ENCODE measurements at places on chromosomes 2 and 18.

- DNase-seq = no peak
Measured at GRCh38 chr2:109391243-109391642, 222.5 kb downstream of the SEPTIN10 start.

GRCh38 chr2:189466656-189467055 is 25.4 kb downstream of the WDR75 start:
- DNase-seq = no peak

DNA sequence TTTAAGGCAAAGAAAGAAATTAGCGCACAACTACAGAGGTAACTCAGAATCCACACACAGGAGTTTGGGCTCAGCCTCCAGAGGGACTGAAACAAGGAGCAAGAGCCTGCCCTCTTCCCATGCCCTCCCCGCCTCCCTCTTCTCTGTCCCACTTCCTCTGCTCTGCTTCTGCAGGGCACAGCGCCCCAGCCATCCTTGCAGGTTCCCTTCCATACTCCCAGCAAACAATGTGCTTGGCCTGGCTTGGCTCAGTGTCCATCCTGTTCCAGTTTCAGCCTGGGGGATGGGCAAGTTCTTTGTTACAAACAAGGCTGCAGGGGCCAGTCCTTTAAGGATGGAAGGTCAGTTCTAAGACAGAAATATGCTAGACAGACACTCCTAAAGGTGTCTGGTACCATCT is 133.5 kb downstream of the CDH20 start:
- no peak for DNase-seq

DNA sequence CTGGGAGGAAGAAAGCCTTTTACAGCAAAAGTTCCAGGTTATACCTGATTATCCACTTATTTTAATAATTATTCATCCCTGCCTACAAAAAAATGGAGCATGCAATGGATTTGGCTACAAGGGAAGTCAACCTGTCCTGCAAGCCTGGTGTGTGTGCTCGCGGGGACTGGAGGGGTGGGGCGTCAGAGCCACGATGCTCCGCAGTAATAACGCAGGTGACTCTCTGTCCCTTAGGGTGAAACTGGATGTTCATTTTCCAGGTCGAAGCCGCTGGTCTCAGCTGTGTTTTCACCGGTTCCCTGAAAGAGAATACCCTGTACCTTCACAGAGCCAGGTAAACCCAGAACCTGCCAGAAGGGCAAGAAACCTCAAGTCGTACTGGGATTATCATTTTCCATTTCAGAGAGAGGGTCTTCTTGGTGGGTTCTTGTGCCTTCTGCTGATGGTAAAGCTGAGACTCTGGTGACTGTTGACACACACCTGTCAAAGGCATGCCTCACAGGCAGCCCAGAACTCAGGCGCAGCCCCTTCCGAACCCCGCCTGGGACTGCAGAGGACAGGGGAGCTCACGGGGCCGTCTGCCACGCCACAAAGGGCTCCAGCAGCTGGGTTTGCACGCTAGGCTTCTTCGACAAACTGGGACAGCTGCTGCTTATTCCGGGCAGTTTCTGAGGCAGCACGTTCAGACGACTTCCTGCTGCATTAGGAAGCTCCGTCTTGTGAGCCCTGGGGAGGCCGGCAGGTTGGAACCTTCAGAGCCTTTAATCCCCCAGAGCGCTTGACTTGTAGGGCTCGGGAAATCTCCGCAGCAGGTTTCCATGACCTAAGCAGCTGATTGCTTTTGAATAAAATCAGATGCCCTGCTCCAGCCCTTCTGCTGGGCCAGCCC is 58.6 kb downstream of the KCNG2 start:
- DNase-seq = peak; percentile 33

DNA sequence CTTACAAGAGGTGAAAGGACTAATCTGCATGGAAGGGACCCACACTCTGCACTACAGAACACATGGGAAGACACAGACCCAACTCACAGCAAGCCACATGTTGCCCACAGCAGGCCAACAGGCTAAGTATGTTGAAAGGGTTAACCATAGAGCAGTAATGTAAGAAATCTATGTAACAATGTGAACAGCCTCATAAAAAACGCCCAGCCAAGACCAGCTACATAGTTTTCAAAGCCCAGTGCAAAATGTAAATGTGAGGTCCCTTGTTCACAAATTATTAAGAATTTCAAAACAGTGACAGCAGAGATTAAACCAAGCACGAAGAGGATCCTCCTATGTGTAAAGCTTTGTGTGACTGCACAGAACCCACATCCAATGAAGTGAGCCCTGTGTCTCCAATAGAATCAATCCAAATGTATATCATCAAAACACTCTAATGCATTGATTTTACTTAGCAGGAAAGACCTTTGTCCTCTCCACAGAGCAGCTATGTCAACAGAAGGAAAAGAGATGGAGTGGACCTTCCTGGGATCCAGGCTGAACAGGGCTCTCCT is 210.1 kb downstream of the AGPS start:
- no peak for DNase-seq

GRCh38 chr18:74255131-74255616 is 36.6 kb downstream of the CYB5A start:
- no peak for DNase-seq

GRCh38 chr18:10559553-10560451 is 34.0 kb downstream of the NAPG start:
- DNase-seq = peak; percentile 51

DNA sequence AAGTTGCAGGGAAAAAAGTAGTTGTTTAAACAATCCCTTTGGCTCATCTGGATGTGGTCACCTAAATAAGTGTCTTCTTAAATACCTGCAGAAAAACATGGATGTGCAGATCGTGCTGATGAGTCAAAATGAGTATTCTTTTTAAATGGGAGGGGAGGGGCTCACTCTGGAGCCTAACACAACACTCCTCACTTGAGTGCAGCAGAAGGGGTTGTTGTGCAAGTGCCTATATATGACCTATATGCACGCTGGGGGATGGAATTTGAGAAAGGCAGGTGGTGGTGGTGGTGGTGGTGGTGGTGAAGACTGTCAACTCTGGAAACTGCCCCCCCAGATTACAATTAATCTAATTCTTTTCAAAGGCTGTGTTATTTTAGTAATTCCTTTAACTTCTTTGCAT is 77.9 kb upstream of the FAM124B start:
- DNase-seq = no peak

GRCh38 chr2:84701880-84702279 is 179.0 kb downstream of the TRABD2A start:
- DNase-seq = no peak

DNA sequence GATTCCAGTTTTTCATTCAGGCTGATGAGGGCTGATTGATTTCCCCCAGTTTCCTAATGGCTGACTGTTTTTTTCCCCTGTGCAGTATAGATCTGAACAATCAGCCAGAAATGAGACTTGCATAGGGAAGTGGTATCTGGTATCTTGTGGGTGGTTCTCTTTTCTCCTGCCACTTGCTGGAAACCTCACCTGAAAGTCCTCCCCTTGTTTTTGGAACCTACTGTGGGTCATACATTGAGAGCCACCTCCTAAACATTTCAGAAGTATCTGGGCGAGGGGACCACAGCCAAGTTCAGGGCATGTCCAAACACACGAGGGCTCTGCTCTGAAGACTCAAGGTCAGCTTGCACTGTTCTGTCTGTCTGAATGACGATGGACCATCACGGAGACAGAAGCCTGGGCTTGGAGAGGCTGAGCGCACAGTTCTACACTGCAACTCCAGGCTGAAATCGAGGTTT is 19.3 kb downstream of the ALPK2 start:
- peak; percentile 57 for DNase-seq

DNA sequence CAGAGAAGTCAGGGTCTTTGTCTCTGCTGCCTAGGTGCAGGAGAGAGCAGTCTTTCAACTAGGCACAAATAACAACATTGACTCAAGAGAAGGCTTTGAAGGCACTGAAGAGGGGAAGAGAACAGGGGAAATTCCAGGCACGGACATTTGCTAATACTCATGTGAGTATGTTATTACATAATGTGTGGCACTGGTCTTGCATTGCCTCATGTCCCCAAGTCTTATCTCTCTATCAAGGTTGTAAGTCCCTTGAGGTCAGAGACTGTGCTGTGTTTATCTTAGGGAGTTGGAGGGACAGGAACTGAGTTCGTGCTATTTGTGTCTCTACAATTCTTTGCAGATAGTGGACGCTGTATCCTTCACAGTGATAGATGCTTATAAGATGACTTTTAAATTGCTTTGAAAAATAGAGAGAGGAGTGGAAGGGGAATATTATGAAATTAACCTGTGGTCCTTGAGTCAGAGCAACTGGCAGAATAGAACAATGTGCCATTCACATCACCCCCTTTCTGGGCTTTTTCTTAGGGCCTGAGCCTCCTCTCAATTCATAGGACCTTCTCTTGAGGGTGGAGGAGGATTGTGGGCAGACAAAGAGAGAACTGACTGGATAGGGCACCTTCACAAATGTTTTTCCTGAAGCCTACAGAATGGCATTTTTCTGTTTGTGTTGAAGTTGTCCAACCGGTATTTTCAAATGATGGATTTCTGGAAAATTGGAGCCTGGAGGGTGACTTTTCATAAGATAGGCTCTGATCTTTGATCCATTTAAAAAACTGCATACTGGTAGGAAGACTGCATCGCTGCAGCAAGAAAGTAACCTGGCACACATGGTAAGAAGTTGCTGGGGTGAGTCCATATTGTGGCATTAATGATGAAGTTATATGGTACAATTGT is 96.6 kb upstream of the CXCR4 start:
- no peak for DNase-seq

GRCh38 chr2:233818639-233819621 is 35.4 kb downstream of the HJURP start:
- DNase-seq = no peak

DNA sequence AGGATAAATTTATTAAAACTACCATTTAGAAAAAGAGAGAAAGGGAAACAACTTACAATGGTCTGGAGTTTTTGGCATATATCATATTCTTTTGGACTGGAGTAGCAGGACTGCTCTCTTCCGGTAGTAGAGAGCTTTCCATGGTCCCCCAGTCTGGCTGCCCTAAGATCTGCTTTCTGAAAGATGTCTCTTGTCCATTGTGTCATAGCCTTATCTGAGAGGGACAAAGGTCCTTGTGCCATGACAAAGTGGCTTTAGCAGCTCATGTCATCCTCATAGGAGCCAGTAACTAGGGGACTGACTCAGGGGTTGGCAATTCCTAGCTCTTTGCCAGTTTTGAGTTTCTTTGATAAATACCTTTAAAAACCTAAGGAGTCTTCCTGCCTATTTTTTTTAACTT is 505.5 kb upstream of the ZEB2 start:
- DNase-seq = no peak

- no peak for DNase-seq
Measured at GRCh38 chr2:32572737-32573136, 55.1 kb upstream of the TTC27 start.

GRCh38 chr2:23589739-23590138 is 204.8 kb downstream of the KLHL29 start:
- DNase-seq = no peak

DNA sequence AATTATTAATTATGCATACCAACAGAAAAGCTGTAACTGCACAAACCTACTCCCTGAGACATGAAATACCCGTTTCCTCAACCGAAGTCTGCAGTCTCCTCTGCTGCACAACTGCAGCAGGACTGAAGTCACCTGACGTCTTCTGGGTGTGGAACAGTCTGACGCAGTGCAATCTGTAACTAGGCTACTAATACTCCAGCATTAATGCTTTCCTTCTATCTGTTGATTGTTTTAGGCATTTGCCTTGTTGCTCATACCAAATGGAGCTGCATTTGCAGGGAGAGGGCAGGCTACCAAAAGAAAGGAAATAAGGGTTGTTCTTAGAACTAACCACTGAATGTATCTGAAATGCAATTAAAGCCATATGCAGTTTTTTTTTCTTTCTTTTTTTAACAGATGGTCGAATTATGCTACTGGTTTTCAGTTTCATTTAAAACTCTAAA is 40.1 kb downstream of the RTN4 start:
- peak; percentile 54 for DNase-seq

- DNase-seq = no peak
Measured at GRCh38 chr18:78107363-78107762, 857.7 kb downstream of the GALR1 start.

DNA sequence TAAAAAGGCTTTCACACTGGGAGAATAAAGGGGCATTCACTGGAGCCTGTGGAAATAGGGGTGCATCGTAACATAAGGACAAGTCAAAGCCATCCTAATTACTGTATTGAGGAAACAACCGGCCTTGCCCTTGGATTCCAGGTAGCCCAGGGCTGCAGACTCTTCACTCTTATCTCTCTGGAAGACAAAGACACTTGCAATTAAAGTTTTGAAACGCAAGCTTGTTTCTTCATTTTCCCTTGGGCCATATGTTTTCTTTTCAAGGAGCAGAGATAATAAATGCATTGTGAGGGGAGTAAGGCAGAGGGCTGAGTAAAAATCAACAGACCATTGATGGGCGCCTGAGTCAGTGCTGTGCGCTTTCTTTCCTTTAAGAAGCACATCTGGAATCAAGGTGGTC is 11.5 kb downstream of the TNFRSF11A start:
- no peak for DNase-seq

GRCh38 chr2:189276277-189276676 is 96.7 kb upstream of the COL5A2 start:
- DNase-seq = no peak

DNA sequence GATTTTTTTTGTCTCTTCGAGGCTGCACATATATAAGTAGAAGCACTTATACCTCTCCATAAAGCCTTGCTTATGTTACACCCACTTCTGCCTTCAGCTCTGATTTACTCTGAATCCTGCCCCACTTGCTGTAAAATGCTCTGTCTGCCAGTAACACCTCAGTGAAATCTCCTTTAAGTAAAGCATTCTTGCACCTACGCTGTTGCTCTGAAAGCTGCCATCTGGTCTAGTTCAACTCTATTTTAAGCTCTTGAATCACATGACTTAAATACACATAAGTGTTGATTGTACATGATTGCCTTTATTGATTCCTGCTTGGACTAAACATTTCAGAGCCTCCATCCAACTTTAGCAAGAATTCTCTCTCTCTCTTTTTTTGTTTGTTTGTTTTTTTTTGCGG is 609.0 kb upstream of the CELF4 start:
- no peak for DNase-seq

GRCh38 chr2:819121-819520 is 131.5 kb upstream of the SNTG2 start:
- DNase-seq = no peak

DNA sequence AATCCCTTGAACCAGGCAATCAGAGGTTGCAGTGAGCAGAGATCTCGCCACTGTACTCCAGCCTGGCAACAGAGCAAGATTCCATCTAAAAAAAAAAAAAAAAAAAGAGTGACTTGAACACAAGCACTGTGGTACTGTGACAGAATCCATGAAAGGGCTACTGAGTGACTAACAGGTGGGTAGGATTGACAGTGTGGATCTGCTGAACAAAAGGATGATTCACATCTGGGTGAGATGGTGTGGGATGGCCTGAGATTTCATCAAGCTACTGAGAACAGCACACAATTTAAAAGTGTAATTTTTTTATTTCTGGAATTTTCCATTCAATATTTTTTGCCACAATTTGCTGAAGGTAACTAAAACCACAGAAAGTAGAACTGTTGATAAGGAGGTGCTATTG is 13.3 kb upstream of the SP3 start:
- peak; percentile 34 for DNase-seq
